ENCODE measurements at places on chromosomes 4 and X.

- no peak for DNase-seq
These were observed 31.6 kb downstream of the CD40LG start for GRCh38 chrX:136679531-136679930.

GRCh38 chr4:152594978-152595925 lies 59.4 kb upstream of the FBXW7 start:
- no peak for DNase-seq

DNA sequence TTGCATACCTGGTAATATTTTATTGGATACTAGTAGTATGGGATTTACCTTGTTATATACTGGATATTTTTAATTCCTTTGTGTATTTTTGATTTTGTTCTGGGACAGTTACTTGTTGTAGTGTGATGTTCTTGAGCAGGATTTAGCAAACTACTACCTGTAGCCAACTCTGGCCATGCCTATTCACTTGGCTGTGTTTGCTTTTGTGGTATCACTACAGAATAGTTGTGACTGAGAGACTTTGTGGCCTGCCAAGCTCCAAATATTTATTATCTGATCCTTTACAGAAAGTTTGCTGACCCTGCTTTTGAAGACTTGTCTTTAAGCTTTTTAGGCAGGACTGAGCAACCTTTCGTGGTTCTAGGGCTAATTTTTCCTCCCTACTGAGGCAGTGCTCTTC lies 17.8 kb downstream of the ZCCHC4 start:
- no peak for DNase-seq

GRCh38 chr4:169342906-169343564 lies 72.3 kb upstream of the SH3RF1 start:
- no peak for DNase-seq

DNA sequence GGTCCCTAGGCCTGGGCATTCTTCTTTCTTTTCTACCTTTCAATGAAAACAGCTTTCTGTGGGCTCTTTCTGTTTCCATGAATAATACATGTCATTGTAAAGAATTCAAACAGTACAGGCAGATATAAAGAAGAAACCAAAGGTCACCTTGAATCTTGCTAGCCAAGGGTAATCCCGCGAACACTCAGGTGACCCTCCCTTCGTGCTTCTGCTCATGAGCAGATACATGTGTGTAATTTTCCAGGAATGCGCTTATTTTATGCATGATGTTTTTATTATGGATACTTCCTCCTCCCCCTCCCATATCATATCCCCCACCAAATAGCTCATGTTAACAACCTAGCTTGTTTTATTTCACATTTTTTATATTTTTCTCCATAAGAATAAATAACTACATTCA lies 9.6 kb upstream of the JAKMIP1 start:
- no peak for DNase-seq

- DNase-seq: no peak
These were observed 841.3 kb downstream of the PDHA2 start for GRCh38 chr4:96681218-96681617.

GRCh38 chr4:139797287-139797686 lies 131.7 kb downstream of the MGST2 start:
- DNase-seq: no peak

DNA sequence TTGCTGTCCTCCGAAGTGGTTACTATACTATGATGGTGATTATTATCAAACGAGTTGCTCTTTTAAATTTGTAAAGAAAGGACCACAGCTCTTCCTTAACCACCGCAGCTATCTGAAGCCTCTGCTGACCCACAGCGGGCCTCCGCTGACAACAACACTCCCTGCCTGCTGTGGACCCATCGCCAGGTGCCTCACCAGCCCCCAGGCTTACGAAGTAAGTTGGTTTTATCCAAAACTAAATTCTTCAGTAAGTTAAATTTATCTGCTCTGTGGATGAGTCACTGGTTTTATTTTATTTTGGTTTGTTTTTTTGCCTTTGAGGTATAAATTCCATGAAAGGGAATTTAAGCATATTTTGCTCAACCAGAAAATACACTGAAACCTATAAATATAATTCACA lies 54.7 kb downstream of the SLC9A6 start:
- DNase-seq: no peak

DNA sequence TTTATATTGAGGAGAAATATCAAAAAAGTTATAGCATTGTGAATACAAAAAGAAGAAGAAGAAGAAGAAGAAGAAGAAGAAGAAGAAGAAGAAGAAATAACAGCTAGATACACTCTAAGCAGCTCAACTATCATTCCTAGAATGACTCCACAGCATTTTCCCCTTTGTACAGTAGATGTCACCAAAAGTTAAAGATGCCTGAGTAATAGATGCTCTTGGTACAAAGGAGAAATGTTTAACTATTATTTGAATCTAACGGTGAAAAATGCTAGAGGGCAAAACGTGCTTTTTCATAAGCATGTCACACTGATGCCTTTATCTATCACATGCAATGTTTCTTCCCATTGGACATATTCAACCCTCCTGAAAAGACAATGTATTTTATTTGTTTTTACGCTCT lies 178.4 kb upstream of the GPRIN3 start:
- no peak for DNase-seq

GRCh38 chr4:37400241-37400881 lies 155.8 kb downstream of the NWD2 start:
- DNase-seq: no peak

DNA sequence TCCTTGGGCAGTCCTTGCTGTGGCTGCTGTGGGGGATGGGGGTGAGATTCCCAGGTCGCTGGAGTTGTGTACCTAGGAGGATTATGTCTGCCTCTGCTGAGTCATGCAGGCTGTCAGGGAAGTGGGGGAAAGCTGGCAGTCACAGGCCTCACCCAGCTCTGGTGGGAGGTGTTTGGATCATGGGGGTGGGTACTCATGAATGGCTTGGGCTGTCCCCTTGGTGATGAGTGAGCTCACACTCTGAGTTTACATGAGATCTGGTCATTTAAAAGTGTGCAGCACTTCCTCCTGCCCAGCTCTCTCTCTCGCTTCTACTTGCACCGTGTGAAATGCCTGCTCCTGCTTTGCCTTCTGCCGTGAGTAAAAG lies 24.6 kb upstream of the PDLIM3 start:
- DNase-seq: no peak

- DNase-seq: no peak
These were observed 696 bp upstream of the CA5B start for GRCh38 chrX:15737190-15737958.

Data from glutamatergic neuron (in vitro differentiated cells).